Activated naive CD4-positive, alpha-beta T cell (primary cell): ENCODE measurements at places on chromosomes 11 and 22.

DNA sequence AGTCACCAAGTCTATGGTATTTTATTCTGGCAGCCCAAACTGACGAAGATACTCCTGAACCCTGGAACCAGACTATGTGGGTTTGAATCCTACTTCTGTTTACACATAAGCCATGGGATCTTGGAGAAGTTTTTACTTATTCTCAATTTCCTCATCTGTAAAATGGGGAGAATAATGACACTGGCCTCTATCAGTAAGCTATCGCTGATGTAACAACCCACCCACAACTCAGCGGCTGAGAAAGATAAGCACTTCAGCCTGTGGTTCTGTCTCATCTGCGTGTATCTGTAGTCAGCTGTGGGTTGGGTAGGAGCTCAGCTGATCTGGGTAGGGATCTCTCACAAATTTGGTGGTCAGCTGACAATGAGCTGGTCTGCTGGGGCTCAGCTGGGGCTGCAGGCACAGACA is 68.0 kb upstream of the ALX4 start:
- DNase-seq: no peak

DNA sequence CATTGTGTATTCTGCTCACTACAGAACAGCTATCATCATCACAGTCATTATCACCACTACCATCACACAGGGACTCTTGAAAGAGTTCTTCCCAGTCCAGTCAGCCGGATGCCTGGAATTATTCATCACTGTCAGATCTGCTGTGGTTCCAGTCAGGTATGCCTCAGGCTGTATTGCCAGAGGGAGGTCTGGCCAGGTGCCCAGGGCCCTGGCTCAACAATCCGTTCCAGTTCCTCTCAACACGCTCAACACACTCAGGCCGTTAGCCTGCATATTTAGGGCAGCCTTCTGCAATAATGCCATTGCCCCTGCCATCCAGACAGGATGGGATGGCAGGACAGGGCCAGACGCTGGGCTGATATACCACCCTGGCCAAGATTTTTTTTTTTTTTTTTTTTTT is 28.6 kb upstream of the RASL10A start:
- DNase-seq: no peak

- DNase-seq: no peak
Measured at GRCh38 chr11:45483416-45483815, 182.0 kb downstream of the CHST1 start.

DNA sequence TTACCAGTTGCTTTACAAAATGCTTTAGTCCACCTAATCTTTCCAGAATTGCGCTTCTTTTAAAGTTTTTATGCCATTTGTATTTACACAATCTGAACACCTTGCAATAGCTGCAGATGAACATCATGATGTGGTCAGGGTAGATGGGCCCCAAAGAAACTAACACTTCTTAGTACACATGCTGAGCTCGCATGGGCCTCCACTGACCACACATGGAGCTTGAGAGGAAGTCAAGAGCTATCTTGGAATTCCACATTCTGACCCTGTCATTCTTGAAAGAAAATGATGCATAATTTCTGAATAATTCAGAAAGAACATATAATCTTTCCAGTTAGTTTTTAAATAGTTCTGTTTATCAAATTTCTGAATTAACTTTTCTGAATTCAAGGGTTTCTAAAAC is 7.7 kb downstream of the LIPT2 start:
- no peak for DNase-seq

GRCh38 chr11:78195917-78196560 is 7.3 kb downstream of the USP35 start:
- DNase-seq: no peak

DNA sequence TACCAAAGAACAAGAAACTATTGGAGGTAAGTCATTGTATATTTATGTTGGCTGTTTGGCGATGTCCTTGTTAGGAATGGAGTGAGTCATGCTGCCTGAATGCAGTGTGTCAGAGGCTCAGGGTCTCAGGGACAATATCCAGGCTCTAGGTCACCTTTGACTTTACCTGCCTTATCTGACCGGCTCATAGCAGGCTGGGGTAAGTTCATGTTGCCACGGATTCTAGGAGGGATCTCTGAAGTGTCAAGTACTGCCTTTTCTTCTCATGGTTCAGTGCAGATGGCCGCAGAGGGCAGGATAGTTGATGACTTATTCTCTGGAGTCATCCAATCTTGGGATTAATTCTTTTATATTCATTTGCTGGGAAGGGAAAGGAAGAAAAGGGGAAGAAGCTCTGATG is 53.2 kb downstream of the SPON1 start:
- no peak for DNase-seq

GRCh38 chr11:96622026-96622634 is 232.3 kb downstream of the JRKL start:
- DNase-seq: no peak

DNA sequence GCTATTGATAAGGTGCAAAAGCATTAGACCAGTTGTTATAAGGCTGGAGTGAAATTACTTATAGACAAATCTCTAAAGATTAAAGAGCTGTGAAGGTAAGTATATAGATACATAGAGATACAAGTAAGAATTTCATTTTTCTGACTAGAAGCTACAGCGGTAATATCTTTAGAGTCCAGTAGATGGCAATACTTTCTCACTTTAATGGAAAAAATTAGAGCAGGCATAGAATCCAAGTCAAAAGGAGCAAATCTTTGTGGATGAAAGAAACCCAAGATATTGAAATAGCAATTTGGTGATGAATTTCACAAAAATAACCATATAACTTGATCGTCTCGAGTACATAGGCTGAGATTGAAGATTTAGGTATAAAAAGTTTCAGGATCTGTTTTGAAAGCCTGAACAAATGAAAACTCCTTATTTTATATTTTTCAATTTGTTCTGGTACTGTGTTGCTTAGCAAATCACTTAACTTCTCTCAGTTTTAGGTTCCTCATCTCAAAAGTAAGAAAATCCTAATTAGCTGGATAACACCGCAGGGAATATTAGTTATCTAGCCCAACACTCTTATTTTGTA is 81.9 kb downstream of the UVRAG start:
- DNase-seq: no peak

- DNase-seq: no peak
Measured at GRCh38 chr22:28297504-28297903, 378.4 kb upstream of the PITPNB start.

DNA sequence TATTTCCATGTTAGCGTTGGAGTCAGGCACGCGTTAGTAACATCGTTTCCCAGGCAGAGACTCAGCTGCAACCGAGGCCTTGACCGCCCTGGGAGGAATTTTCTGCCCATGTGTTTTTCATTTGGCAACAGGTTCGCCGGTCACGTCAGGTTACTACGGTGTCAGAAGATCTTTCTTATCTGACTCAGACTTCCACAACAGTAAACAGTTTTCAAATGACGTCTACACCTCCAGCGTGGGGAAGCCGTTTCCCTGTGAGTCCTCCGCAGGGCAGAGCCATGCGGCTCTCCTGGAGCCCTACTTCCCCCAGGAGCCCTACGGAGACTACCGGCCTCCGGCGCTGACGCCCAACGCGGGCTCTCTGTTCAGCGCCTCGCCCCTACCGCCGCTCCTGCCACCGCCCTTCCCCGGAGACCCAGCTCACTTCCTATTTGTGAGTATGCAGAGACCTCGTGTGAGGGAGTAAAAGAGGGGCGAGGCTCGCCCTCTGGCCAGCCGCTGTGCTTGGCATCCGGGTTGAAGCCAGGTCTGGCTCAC is 14.3 kb upstream of the POU2AF3 start:
- DNase-seq: no peak

- DNase-seq: no peak
Measured at GRCh38 chr22:21941921-21942320, 10.7 kb downstream of the PPM1F start.

GRCh38 chr22:38021206-38021605 is 36.0 kb upstream of the PICK1 start:
- DNase-seq: no peak

- no peak for DNase-seq
Measured at GRCh38 chr11:60935676-60936442, 11.6 kb downstream of the TMEM132A start.

GRCh38 chr11:103729617-103730016 is 306.8 kb upstream of the DDI1 start:
- DNase-seq: no peak

GRCh38 chr11:62909107-62909894 is 11.9 kb downstream of the CHRM1 start:
- no peak for DNase-seq

GRCh38 chr11:69301081-69301454 is 7.1 kb downstream of the MYEOV start:
- no peak for DNase-seq

DNA sequence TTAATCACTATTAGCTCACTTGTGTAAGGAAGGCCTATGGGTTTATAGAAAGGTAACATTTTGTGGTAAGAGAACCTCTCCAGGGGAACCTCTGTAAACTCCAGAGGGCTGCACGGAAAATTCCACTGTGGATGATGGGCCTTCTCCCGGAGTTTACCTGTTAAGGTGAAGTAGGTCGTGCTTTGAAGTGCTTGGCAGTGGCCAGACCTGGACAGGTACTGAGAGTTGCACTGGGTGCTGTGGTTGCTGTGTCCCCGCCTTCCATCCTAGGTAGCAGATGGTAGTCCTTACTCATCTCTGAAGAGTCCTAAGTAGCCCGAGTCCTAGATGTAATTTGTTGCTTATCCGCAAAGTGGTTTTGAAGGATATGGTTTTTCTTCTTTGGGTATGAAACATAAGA is 133.4 kb downstream of the TEAD1 start:
- no peak for DNase-seq

- no peak for DNase-seq
Measured at GRCh38 chr11:35580397-35580781, 37.9 kb upstream of the FJX1 start.

DNA sequence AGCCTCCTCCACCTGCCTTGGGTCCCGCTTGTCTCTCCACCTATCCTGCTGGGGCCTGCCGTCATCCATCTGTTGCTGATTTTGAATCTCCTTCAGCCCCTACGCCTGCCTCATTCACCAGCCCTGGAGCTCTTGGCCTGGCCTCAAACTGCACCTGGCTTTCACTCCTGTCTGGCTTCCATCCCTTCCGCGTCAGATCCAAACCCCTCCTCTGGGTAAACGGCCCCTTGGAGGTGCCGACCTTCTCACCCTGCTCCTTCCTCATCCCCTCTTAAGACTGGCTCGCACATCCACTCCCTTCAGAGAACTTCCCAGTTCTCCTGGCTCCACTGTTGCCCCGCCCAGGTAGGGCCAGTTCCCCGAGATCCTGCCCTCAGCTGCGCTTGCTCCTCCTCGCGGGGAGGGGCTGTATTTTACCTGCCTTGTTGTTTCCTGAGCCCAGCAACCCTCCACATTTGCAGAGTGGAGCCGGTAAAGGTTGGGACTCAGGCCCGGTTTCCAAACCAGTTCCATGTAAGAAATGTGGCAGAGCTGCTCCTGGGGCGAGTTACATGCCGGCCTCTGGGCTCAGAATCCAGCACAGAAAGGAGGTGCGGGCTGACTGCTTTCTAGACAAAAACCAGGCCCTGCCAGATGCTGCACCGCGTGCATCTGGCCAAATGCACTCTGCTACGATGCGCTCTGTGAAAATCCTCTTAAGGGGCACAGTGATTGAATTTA is 13.9 kb upstream of the SHANK2 start:
- no peak for DNase-seq

- no peak for DNase-seq
Measured at GRCh38 chr11:35524780-35525179, 636 bp downstream of the PAMR1 start.

DNA sequence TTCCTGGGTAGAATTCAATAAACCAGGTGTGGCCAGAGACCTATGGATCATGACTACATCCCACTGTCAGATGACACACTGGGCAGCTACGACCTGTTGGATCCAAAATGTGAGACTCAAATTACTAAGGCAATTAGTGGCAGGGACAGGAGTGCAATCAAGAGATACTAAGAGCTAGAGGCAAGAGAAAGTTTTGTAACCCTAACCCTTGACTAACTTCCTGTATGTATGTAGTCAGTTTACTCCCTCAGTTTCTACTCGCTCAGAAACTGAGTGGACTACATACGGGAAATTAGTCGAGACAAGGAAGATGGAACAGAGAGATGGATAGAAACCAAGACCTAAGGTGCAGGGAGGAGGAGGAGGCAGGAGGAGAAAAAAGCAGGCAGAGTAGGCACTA is 2.7 kb downstream of the CYB5R2 start:
- DNase-seq: no peak

GRCh38 chr22:41028841-41029240 is 63.6 kb upstream of the EP300 start:
- DNase-seq: no peak

DNA sequence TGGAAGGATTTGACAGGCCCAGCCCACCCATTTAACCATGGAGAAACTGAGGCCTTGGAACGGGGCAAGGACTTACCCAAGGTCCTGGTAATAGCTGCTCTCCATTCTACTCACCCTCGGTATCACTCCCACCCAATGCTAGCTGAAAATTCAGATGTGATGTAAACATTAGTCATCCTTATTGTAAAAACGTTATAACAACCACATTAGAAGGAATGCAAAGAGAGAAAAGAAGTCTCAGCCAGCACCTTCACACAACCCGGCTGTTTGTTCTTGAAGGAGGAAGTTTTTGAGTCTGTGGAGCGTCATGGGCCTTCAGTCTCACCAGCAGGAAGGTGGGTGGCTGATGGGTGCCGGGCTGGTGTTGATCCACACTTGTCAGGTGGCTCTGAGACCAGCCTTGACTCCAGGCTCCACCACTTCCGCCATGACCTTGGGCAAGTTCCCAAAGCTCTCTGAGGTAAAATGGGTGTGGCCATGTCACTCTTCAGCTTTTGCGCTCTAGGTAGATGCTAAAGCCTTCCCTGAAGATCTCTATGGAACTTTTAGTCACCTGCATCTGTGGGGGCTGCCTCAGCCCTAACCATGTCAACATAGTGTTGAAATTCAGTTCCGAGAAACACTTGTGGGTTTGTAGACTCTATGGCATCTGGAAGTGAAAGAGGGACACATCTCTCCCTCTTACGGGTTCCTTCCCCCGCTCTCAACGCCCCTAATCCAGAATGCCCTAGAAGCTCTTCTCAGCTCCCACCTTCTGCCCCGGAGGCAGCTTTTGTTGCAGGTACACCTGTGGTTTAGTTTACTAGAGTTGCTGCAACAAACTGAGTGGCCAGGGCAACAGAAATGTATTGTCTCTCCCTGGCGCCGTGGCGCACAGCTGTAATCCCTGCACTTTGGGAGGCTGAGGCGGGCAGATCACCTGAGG is 14.8 kb downstream of the CD6 start:
- peak; percentile 87 for DNase-seq

DNA sequence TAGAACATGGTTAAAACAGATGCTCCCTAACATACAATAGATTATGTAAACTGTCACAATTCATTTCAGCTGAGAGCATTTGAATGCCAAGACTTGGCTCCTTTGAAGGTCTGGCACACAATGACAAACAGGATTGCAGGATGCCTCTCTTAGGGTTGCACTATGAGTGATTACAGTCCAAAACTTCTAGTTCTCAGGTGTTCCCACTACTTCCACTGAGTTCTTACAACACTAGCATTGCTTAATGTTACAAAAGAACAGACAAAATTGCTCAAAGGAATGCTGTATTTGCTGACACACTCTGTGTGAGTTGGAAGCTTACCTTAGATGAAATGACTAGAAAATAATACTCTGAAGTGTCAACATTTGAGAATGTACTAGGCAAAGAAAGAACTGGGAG is 2413.8 kb upstream of the RAG2 start:
- no peak for DNase-seq

DNA sequence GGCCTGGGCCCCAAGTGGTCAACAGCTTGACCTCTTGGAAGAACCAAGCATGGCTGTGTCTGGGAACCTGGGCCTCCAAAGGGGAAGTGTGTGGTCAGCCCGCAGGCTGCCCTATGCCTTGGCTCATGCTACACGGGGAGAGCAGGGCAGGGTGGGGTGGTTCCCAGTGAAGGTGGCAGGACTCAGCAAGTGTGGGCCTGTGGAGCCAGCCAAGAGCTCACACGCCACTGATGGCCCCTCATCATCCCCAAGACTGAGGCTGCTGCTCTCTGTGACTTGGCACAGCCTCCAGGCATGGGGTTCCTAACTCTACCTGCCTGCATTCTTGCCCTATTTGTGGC is 15.9 kb upstream of the DGCR8 start:
- no peak for DNase-seq
